Caco-2 (cell line): ENCODE measurements at places on chromosomes 12 and 14.

- no peak for DNase-seq
Measured at GRCh38 chr14:54535126-54535525, 25.4 kb downstream of the CGRRF1 start.

GRCh38 chr12:27472604-27473003 is 26.1 kb downstream of the SMCO2 start:
- DNase-seq: no peak

- DNase-seq: no peak
Measured at GRCh38 chr14:57461777-57462320, 31.8 kb downstream of the CCDC198 start.

DNA sequence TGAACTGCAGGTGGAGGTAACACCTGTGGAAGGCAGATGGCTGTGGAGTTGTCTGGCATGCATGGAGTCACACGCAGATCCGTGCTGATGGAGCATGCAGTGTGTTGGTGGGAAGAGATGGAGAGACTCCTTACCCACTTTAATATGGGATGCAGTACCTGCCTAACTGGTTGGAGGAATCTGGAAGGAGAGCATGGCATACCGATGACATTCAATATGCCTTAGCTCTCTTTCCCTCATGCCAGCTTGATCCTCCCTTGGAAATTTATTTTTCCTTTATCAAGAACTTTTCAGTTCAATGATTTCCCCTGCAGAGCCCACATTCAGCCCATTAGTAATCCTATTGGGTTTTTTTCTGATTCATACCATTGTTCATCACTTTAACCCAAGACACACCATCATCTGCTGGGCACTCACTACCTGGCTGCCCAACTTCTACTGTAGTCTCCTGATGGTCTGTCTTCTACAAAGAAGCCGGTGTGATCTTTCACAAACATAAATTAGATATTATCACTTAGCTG is 25.9 kb upstream of the NR2C1 start:
- no peak for DNase-seq

- no peak for DNase-seq
Measured at GRCh38 chr14:59140106-59140843, 48.2 kb upstream of the DAAM1 start.

GRCh38 chr12:96208346-96208745 is 14.2 kb downstream of the ELK3 start:
- no peak for DNase-seq

DNA sequence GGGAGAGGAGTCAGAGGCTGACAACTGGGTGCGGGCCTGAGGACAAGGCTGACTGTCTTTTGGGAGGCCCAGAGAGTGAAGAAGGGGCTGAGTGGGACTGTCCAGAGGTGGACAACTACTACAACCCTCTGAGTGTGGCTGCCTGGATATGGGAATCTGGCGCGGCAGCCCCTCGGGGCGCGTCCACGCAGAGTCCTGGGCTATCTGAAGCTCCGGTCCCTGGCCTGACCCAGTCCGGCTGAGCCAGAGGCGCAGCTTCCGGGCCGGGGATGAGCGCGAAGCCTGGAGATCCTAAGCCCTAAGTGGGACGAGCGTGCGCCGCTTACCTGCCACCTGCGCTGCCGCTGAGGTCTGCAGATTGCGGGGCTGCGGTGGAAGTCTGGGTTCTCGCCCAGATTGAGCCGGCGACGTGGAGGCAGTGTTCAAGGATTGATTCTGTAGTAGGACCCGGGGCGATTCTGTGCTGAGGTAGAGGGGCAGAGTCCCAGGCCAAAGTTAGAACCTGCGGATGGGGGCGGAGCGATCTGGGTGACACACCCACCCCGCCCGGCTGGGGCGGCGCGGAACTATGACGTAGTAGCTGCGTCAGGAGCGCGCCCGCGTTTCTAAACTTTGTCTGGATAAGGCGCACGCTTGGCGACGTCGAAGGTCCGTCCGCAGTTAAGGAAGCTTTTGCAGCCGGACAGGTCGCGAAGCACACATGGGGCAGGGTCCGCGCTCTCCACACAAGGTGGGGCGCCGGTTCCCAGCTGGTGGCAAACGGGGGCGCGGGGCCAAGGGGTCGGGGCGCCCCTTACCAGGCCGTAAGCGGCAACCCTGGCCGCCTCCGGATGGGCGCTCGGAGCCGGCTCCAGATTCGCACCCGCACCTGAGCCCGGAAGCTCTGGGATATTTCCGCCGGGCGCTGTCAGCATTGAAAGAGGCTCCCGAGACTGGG is at the start of the genes DHRS1 and NOP9:
TSS of gene DHRS1 (minus strand) at position 526 of the 937 bp plus-strand sequence. CDS start 674 bp downstream, outside the sequence.
TSS of gene NOP9 (plus strand) at position 596 of the 937 bp plus-strand sequence. CDS start at position 701, 105 bp downstream.
- peak; percentile 89 for DNase-seq

GRCh38 chr12:3965046-3965445 is 91.8 kb upstream of the PARP11 start:
- no peak for DNase-seq

GRCh38 chr14:90782892-90783291 is 33.3 kb downstream of the TTC7B start:
- DNase-seq: no peak

- no peak for DNase-seq
Measured at GRCh38 chr12:46574847-46575246, 202.3 kb upstream of the SLC38A2 start.

- DNase-seq: no peak
Measured at GRCh38 chr14:74841230-74842207, 34.4 kb downstream of the PROX2 start.

DNA sequence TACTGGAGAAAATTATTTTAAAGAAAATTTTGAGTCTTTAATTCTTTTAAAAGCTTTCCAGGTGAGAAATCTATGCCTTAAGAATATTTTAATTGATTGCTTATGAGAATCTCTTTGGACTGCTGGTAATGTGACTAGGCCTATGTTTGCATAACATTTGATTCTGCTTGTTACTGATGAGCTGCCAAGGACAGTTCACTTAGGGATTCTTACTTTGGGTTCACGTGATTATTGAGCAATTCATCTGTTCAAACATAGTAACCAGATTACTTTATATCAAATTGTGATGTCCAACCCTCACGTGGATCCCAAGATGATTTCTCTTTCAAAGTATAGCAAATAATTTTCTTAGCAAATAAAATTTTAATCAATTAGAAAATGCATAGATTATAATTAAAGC is 27.4 kb upstream of the ABCD2 start:
- DNase-seq: no peak

DNA sequence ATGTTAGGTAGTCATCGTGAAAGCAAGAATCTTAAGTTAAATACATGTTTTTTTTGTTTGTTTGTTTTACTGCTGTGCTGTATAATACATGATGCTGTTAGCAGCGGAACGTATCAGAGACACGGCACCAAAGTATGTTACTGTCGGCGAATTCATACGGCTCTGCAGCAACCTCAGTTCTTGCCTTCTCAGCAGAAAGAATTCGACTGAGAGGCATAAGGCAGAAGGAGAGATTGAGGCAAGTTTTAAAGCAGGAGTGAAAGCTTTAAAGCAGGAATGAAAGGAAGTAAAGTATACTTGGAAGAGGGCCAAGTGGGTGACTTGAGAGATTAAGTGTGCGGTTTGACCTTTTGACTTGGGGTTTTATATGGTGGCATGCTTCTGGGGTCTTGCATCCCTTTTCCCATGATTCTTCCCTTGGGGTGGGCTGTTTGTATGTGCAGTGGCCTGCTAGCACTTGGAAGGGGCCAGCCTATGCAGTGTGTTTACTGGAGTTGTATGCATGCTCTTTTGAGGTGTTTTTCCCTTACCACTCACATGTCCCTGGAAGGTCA is 23.7 kb downstream of the LEMD3 start:
- DNase-seq: no peak

DNA sequence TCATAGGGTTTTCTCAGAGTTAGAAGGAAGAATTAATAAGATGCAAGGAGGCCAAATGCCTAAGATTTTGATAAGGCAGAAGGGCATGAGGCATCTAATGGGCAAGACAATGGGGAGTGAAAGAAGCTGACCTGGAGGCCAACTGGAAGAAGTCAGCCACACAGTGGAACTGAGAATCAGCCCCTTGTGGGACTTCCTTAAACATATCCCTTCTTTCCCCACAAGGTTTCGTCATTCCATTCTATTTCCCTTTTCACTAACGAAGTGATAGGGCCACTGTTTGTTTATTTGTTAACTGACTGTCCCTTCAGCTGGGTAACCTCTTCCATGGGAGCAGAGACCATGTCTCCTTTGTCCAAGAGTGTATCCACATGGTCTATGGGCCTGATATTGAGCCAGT is 86.2 kb downstream of the HELB start:
- no peak for DNase-seq

GRCh38 chr12:13293096-13293495 is 96.6 kb downstream of the EMP1 start:
- no peak for DNase-seq

DNA sequence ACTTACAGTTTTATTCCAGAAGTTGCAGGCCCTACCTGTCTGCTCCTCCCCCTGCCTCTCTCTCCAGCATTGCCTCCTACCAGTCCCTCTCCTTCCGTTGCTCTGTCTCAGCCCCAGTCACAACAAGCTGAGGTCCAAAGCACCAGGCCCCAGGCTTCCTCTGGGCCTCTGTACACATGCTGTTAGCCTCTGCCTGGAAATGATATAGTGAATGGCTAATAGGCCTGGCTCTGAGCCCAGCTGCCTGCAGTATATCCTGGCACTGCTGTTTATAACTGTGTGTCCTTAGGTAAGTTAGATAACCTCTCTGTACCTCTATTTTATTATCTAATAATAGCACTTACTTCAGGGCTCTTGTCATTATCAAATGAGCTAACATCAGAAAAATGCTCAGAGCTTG is 114.9 kb upstream of the PWP1 start:
- no peak for DNase-seq

GRCh38 chr14:28755198-28755815 is 11.3 kb upstream of the FOXG1 start:
- DNase-seq: no peak

DNA sequence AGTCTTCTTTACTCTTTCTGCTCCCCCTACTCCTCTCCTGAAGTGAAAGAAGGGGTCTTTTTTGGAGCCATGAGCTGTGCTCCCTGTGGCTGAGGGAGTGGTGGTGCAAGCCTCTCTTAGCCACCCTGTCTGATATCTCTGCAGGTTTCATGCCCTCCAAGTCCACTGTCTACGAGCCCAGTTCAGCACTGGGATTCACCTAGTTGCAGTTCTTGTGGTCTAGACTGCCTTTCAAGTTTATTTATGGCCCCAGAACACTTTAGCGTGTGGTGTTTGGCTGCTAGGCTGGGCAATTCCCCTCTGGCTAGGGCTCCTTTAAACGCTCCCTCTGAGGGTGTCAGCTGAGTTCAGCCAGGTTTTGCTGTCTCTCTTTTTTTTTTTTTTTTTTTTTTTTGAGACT is 908.6 kb downstream of the TRHDE start:
- DNase-seq: no peak

- DNase-seq: no peak
Measured at GRCh38 chr12:57091638-57092528, 3.0 kb downstream of the NAB2 start.

GRCh38 chr14:68679746-68680467 is 113.0 kb downstream of the ZFP36L1 start:
- no peak for DNase-seq

DNA sequence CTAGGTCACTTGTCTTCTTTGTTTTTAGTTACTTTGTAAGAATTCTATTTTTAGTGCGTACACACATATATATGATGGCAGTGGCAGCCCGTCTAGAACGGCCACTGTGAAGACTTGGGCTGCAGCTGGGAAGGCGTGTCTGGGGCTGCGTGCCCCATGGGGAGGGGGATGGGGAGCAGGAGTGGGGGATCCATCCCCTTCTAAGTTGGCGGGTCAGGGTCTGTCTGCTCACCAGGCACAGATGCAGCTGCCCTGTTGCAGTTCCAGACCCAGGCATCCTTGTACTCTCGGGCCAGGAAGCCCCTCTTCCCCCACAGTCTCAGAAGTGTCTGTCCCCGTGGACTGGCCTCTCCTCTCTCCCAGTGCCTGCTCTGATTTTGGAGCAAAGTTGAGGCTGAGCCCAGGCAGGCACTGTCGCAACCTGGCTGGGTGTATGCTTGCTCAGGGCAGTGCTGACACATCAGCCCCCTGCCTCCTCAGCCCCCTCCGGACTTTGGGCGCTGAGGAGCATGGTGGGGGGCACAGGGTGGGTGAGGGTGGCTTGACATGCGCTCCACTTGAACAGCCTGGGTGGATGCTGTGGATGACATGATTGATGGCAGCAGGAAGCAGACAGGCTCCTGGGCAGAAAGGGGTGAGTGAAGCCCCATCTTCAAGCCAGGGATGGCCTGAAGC is 271.2 kb upstream of the NAV3 start:
- DNase-seq: no peak

GRCh38 chr14:65958664-65959562 is 527.3 kb upstream of the CCDC196 start:
- no peak for DNase-seq

DNA sequence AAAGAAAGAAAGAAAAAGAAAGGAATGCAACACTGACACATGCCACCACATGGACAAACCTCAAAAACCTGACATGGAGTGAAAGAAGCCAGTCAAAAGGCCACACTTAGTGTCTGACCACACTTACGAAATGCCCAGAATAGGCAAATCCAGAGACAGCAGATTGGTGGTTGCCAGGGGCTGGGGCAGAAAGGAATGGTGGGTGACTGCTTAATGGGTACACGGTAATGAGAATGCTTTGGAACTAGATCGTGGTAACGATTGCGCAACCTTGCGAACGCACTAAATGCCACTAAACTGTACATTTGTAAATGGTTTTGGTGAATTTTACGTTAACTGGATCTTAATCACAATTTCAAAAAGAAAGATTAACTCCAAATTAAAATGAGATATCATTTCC is 39.5 kb downstream of the SCARB1 start:
- DNase-seq: no peak

- DNase-seq: no peak
Measured at GRCh38 chr14:67079846-67080245, 109.4 kb upstream of the GARIN2 start.

- peak; percentile 93 for DNase-seq
Measured at GRCh38 chr12:6825398-6826124, 2.6 kb upstream of the P3H3 start.

DNA sequence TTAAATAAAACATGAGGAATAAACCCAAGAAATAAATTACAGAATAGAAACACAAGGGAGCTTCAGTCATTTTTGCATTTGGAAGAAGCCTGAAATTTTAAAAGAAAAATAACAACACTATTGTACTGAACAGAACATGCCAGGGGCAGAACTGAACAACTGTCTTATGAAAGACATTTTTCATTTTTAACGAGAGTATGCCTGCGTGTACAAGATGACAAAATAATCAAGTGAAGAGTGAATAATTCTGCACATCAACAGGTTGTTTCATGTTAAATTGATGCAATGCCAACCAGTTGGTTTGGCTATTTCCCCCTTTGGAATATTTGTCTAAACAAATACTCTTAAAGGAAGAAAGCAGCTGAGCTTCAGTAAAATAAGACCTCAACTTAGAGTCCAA is 103.3 kb upstream of the BTG1 start:
- no peak for DNase-seq

DNA sequence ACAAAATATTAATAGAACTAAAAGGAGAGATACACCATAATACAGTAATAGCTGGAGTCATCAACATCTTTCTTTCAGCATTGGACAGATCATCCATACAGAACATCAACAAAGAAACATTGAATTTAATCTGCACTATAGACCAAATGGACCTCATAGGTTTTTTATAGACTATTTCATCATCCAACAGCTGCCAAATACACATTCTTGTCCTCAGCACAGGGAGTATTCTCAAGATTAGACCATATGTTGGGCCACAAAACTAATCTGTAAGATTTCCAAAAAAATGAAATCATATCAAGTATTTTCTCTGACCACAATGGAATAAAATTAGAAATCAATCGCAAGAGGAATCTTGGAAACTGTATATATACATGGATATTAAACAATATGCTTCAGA is 86.9 kb downstream of the FSCB start:
- DNase-seq: no peak

GRCh38 chr14:85852906-85853305 is 323.0 kb downstream of the FLRT2 start:
- DNase-seq: no peak
